AG04449 (cell line): ENCODE measurements at places on chromosomes 2 and 18.

DNA sequence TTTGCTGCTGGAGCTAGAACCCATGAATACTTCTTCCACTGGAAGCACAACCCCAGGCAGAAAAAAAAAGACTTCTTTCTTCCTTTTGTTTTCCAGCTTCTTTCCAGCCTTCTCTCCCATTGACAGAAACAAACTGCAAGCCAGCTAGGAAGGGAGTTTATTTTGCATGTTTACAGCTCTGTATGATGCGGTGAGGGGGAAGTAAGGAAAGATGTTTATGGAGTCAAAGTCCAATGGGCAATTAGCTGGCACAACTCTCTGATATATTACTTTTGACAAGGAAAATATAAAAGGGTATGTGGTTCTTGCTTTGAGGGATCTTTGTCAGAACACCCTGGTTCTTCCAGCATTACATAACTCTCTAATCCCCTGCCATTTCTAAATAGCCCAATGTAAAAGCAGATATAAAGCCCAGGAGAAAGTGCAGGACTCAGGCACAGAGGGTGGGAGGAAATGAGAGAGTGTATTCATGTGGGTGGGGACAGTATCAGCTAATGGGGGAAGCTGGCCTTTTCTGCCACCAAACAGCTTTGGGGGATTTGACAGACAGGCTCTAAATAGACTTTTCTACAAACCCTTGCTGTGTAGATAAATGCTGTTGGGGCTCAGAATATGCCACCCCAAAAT lies 9.3 kb upstream of the NMS start:
- no peak for DNase-seq

DNA sequence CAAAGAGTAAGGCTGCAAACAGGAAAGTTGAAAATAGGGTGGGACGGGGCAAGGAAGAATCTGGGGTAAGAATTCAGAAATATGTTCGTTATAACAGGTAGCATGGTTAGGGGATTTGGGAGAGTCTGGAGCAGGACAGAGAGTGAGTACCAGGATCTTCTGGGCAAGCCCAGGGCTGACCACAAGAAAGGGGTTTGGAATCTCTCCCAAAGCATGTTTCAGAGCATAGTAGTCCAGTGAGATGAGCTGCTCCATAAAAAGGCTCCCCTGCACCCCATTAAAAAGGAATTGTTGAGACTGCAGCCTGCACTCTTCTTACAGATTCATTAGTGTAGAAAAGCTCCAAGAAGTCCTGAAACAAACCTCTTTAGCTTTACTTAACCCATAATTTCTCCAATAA lies 291.1 kb downstream of the MTX2 start:
- no peak for DNase-seq

DNA sequence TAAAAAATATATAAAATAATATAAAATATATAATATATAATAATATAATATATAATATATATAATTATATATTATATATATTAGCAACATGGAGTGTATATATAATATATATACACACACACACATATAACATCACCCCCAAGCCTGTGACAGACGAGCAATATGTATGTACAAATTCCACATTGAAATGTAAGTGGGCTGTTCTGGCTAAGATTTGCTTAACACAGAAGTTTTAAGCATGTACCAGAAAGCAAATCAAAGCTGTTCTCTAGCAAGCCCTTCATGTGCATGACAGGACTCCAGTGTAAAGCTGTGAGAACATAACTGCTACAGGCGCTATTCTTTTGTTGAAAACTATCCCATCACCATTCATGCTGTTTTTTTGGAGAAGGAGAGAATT lies 261.7 kb upstream of the TNP1 start:
- DNase-seq: no peak

DNA sequence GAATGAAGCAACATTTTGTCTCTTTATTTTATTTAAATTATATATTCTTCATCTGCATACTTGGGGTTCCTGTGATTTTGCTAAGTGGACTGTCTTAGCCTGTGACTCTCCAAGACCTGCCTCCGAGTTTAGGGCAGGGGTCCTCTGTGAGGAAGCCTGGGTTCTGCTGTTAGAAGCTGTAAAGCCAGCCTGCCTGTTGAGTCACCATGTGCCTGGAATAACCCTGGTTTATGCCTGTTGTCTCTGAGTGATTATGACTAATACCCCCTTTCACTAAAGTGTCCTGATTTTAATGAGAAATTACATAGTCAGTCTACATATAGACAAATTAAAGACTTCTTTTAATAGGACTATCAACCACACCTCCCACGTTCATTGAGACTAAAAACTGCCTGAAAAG lies 369.1 kb downstream of the ZNF521 start:
- no peak for DNase-seq

DNA sequence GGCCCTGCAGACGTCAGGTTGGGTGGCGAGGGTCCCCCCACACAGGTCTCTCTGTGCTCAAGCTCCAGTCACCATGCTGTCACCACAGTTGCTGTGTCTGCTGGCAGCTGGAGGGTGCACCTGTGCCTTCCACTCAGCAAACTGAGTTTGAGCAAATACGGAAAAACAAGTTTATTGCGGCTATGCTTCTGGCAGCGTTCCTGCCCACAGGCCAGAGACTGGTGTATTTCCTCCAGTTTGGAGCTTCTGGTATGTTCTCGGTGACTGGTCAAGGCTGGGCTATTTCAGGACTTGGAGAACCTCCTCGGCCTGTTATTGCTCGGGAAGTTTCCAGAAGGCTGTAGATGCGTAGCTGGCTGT lies 132.6 kb downstream of the SEPTIN10 start:
- DNase-seq: no peak

GRCh38 chr2:79899196-79899595 lies 386.3 kb downstream of the CTNNA2 start:
- no peak for DNase-seq
